ENCODE measurements at places on chromosomes 5 and 9.
A peak's percentile ranks its signal among the peaks of the same experiment; 100 is the strongest.

GRCh38 chr5:66769839-66770617 lies 173.8 kb downstream of the MAST4 start:
- no peak for DNase-seq

GRCh38 chr5:15518786-15519185 lies 18.8 kb downstream of the FBXL7 start:
- no peak for DNase-seq

GRCh38 chr5:133792655-133793054 lies 175.8 kb downstream of the C5orf15 start:
- DNase-seq: no peak

- no peak for DNase-seq
These were observed 754.7 kb upstream of the CDH6 start for GRCh38 chr5:30438785-30439184.

DNA sequence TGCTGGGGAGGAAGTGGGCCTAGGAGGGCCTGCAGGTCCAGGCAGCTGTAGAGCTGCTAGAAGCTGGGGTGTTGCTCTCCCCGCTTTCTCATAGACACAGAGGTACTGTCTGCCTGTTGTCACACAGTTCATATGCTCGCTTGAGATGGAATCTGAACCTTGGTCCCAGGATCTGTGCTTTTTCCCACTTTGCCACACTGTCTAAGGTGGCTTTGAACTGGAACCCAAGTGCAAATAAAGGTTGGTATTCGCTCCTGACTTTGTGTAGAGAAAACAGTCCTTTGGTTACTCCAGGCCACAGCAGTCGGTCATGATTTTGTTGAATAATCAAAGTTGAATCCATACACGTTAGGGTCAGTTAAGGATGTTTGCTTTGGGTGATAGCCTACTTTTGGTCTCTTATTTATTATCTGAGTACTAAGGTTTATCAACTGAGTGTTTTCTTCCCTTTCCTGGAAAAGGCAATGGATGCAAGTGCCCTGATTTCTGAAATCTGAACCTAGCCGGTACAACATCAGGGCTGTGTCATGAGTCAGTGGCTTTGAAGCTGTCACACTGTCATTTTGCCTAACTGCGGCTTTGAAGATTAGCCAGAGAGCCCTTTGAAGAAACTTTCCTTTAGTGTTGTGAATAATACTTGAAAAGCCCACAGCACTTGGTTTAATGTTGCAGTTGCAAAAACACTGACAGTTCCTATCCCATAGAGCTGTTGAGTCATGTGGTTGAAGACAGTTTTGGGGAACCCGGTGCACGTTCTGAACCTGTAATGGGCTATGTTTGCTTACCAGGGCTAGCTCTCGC lies 41.3 kb downstream of the HABP4 start:
- no peak for DNase-seq

DNA sequence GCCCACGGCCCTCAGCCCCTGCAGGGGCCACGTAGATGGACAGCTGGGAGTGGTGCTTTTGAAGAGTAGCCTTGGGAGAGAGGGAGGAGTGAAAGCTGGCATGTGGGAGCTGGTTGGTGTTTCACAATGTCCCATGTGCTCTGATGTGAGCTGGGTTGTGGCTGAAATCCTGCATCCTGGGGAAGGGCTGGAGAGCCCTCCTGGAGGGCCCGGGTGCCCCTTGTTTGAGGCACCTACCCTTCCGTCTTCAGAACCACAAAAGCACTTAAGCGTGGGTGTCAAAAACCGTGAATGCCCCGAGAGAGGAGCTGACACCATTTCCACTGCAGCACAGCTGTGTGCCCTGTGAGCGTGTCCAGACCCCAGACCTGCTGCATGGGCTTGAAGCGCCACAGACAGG lies 199.1 kb upstream of the ZNF618 start:
- no peak for DNase-seq

DNA sequence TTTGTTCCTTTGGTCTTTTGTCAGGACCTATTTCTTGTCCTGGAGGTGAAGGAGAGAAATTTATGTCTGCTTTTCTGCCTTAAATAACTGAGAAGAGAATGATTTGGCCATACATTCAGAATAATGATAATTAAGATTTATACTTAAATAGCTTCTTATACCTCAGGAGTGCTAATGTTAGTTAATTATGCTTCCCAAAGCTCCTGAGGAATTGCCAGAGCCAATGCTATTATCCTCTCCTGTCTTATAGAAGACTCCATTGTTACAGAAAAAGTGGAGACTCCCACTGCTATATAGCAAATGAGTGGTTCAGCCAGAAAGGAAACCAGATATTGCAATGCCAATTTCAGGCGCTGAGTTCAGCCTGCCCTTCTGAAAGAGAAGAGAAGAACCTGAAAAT lies 67.0 kb downstream of the NTRK2 start:
- no peak for DNase-seq

DNA sequence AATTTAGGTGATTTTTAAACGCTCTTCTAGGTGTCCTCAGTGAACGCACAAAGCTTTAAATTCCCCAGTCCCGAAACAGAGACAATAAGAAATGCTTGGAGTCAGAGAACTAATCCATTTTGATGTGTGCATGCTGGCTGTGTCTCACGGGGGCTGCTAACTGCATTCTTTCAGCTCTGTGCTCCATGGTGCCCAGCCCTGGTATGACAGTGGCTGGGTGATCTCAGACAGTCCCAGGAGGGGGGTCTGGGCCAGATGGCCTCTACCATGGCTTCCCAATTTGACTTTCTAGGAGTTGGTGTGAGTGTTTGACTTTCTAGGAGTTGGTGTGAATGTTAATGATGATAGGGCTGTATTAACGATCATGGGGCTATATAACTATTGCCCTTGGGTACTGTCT lies 12.1 kb downstream of the OLFM1 start:
- DNase-seq: no peak

DNA sequence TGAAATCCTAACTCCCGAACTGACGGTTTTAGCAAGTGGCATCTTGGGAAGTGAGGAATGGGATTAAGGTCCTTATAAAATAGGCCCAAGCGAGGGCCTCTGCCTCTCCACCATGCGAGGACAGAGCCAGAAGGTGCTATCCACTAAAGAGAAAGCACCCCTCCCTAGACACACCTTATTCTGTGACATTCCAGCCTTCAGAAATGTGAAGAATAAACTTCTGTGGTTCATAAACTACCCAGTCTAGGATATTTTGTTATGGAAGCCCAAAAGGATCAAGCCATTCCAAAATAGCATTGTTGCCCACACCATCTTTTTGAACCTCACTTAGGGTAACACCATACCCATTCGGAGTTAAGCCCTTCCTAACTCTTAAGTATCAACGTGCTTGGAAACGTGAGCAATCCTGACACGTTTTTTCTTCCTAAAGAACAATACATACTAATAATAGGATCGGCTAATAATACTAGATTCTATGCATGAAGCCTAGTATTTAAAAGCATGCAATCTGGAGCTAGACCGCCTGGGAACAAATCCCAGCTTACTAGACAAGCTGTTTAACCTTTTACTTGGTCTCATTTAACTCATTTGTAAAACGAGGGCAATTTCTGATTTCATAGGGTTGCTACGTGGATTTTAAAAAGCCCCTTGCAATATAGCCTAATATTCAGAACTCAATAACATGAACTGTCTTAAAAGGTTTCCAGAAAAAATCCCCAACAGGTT lies 1.1 kb upstream of the SMC2 start:
- no peak for DNase-seq

- no peak for DNase-seq
These were observed 148.0 kb downstream of the MEF2C start for GRCh38 chr5:88734983-88735382.

GRCh38 chr9:6673326-6674025 lies 27.9 kb upstream of the GLDC start:
- DNase-seq: no peak

DNA sequence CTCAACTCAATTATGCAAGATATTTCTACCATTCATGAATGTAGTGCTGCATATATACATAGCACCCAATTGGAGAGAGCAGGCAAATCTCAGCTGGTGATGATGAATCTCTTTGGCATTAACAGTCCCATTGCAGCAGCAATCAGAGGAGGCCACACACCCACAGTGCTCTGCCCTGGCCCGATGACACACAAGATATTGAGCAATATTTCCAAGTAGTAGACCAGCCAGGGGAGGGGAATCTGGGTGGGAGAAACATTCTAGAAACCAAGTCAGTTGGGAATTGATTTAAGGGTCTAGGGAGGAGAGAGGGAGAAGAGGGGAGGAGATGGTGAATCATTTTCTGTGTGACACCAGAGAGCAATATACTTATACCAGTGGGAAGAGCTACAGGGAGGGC lies 14.9 kb upstream of the C5orf63 start:
- peak; percentile 98 for DNase-seq

- no peak for DNase-seq
These were observed 73.7 kb downstream of the SLC1A3 start for GRCh38 chr5:36680066-36680465.

DNA sequence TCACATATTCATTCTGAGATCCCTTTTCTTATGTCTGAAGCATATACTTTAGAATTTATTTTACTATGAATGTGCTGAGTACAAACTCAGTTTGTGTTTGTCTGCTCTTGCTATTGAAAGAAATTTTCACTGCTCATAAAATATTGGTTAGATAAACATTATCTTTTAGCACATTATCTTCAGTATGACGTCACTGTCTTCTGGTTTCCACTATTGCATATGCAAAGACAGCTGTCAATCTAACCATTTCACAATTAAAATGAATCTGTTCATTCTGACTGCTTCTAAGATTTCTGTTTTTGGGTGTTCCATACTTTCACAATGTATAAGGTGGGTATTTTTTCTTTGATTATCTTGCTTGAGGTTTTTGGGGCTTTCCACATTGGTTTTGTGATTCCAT lies 526.2 kb upstream of the CDH6 start:
- no peak for DNase-seq

GRCh38 chr9:131717719-131718460 lies 22.0 kb downstream of the RAPGEF1 start:
- DNase-seq: no peak

DNA sequence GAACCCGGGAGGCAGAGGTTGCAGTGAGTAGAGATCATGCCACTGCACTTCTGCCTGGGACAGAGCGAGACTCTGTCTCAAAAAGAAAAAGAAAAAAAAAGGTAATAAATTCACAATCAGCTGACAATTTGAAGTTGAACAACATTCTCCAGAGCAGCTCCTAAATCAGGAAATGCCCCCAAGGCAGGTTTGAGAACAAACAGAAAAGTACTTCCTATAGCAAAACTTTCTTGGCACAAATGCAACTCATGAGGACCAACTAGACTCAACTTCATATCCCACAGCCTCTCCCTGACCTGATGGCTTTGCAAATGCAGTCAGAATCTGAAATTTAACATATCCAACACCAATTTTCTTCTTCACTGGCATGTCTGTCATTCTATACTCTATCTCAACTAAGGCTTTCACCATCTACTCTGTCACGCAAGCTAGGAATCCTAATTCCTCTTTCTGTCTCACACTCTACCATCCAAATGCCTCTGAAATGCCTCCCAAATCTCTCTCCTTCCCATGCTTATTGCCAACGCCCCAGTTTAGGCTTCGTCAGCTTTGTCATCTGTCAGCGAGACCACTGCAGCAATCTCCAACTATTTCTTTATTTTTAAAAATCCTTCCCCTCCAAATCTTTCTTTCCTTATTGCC lies 113.3 kb downstream of the MAPKAP1 start:
- no peak for DNase-seq

DNA sequence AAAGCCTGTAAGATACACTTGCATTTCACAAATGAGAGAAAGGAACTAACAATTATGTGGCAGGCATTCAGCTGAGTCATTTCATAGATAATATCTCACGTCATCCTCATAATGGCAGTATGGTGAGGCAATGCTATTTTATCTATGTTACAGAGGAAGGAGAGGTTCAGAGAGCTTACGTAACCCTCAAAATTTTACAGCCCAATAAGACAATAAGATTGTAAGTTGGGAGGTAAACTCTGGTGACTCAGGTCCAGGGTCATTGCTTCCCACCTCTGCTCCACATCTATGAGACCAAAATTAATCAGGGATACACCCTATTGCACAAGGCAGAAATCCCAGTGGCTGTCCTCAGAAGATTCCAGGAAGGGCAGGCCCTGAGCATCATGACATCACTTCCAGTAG lies 309.7 kb downstream of the NSG2 start:
- peak; percentile 70 for DNase-seq

DNA sequence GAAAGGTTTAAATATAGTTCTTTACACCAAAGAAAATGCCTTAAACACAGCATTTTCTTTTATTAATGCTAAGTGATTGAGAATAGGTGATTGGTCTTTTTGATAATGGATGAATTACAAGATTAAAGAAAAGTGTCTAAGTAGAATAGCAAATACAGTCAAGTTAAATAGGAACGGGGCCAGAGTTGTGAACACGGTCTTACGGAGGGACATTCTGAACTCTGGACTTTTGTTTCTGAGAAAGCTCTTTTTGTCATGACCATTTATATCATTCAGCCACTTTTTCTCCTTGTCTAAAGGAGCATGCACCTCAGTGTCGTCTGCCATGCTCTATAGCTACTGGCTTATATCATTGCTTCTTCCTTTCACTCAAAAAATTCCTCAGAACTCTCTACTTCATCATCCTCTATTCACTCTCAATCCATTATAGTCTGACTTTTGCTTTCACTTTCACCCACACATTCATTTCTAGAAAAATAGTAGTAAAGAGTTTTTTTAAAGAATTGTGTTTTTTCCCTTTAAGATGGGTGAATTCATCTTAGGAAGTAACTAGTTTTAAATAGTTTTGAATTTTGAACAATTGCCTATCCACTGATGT lies 263.0 kb upstream of the FBXL7 start:
- no peak for DNase-seq

GRCh38 chr5:154644745-154645411 lies 110.3 kb upstream of the LARP1 start:
- DNase-seq: no peak

GRCh38 chr5:125180231-125180829 lies 433.9 kb upstream of the ZNF608 start:
- DNase-seq: no peak

DNA sequence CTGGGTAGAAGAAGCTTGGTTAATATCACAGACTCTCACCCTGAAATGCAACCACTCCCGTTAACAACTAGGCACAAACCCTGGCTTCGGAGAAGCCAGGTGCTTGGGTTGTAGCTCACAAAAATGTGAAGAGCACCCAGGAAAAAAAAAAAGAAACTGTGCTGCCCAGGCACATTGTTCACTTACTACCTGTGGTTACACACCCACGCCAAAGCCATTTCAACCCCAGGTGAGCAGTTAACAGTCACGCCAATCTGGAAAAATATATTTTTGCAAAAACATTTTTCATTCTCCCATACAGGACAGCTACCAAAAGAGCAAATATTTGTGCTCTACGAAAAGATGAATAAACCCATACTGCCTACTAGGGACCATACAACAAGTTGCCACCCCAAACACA lies 49.2 kb downstream of the SIL1 start:
- DNase-seq: no peak

- no peak for DNase-seq
These were observed at the start of gene LCN1 for GRCh38 chr9:135520916-135521607. TSS of gene LCN1 (plus strand) at chr9:135521440. CDS start at chr9:135521498, 58 bp downstream.

GRCh38 chr9:126628969-126629674 lies 15.4 kb downstream of the LMX1B start:
- no peak for DNase-seq

DNA sequence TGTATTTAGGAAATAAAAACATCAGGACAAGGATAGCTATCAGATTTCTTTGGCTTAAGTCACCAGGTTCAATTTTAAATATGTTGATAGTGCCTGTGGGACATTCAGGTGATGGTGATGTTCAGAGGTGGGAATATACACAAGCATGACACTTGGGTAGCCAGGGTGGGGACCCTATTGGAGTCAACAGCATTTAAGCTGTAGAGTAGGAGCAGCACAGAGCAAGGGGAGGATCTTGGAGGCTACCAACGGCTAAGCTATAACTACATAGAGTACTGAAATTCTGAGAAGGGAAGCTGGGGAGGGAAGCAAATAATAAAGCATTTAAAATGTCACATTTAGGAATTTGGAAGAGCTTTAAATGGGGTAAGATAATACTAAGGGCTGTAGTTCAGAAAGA lies 177.7 kb downstream of the CPLANE1 start:
- DNase-seq: no peak

Measured in AG04449 (cell line).